Cardiac fibroblast (primary cell): ENCODE measurements at places on chromosomes 4 and X.

DNA sequence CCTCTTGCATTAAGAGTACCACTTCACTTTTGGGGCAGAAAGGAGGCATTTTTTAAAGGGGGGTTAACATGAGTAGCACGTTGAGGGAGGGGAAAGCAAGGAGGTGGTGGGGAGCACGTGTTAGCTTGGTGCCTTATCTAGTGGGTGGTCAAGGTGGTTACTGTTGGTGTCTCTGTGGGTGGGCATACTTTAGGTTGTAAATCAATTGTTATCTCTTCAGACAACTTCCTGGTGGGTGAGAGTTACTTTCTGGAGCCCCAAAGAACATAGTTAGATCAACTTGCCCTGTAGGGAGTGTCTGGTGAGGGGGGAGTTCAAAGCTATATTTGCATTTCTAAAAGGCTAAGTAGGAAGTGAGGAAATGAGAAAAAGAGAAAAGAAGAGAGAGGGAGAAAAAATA is 297.7 kb upstream of the CLNK start:
- no peak for DNase-seq

- no peak for DNase-seq
Observed at GRCh38 chr4:45846016-45846415, 277.8 kb downstream of the GABRG1 start.

DNA sequence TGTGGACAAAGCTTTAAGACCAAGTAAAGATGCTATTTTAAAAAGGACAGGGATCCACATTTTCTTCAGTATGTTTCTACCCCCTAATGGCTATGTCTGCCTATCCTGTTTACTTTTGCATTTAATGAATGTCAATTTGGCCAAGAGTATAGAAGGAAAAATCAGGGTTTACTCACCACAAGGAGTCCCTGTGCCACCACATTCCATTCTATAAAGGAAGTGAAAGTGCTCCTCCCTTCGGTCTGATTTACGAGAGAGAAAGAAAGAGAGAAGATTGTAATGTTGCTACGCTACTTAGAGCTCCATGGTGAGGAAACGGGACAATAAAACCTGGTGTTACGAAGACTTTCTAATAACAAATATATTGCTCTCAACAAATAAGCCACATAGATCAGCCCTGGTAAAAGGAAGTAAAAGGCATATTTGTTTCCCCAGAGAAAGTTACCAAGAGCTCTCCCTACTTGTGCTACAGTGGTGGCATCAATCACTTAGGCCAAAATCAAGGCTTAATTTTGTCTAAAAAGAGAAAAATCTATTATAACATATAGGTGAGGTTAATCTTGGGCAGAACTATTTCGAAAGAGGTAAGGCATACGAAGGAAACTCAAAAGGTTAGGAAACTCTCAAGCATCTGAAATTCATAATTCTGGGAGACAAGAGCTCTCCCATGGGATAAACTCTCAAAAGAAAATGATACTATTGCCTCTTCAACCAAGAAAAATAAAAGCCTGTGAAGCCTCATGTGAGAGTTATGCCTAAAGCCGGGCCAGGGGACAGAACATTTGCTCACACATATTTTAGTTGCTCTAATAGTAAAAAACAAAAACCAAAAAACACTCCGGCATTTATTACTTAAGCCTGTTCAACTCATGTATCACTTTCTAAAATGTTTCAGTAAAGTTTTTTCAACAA is 29.5 kb downstream of the TAPT1 start:
- DNase-seq: peak; percentile 82

- no peak for DNase-seq
Observed at GRCh38 chrX:68762766-68763165, 66.1 kb upstream of the EFNB1 start.

DNA sequence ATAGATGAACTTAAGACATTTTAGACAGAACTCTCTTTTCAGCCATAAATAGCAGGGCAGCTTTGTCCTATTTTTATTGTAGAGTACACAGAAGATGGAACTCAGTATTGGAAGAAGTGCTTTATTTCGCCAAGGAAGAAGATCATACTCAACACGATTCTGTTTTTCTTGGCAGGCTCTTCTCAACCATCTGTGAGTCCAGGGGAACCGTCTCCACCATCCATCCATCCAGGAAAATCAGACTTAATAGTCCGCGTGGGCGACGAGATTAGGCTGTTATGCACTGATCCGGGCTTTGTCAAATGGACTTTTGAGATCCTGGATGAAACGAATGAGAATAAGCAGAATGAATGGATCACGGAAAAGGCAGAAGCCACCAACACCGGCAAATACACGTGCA is 37.6 kb downstream of the KIT start:
- peak; percentile 4 for DNase-seq

- DNase-seq: no peak
Observed at GRCh38 chrX:69109706-69110105, 55.5 kb downstream of the PJA1 start.

DNA sequence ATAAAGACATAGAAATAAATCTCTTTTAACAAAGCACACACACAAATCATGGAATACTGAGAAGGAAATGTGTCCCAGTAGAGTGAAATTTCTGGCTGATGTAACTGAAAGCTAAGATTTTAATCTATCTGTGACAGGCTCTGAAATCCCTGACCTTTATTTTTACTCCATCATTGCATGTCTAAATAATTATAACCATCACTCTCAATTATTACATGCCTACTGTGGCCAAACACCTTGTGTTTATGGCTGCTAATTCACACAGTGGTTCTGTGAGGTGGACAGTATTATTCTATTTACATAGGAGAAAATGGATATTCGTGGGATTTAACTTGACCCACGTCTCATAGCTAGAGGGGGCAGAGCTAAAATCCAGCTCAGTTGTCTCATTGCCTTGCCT is 438.1 kb downstream of the TLL1 start:
- no peak for DNase-seq

DNA sequence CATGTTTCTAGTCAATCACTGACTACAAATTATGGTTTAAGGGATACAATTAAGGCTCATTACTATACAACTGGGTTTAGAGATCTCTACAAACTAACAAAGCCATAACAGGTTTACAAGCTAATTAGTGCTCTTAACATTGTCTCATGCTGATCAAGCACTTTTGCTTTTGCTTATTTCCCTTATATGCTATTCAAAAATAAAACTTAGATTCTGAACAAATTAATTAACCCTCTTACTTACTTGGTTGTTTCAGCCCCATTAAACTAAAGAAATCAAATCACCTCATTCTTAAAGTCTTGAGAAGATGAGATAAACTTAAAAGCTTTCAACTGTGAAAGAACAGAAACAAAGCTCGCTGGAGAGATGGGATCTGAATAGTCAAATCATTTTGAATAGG is 2024.5 kb upstream of the ADGRL3 start:
- DNase-seq: no peak

DNA sequence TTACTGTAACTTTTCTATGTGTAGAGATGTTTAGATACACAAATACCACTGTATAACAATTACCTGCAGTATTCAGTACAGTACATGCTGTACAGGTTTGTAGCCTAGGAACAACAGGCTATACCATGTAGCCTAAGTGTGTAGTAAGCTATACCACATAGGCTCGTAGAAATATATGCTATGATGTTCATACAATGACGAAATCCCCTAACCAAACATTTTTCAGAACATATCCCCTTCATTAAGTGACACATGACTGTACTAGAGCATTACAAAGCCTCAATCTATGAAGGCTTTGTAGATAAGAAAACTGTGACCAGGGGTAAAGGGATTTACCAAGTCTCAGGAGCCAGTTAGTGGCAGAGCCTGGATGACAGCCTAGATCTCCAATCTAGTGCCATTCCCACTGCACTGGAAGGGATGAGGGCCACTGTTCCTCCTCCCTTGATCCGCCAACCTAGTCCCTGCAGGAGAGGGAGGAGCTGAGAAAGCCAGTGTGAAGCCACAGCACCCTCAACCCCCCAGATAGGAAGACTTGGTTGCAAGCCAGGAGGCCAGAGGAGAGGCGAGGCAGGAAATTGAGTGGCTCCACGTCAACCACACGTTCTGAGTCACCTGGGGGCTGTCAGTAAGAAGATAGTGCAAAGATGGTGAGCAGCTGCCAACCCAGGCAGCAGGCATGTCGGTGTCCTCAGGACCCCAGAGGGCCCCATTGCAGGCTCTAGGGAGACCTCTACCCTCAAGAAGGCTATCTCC is 227.7 kb downstream of the BCOR start:
- DNase-seq: peak; percentile 64

DNA sequence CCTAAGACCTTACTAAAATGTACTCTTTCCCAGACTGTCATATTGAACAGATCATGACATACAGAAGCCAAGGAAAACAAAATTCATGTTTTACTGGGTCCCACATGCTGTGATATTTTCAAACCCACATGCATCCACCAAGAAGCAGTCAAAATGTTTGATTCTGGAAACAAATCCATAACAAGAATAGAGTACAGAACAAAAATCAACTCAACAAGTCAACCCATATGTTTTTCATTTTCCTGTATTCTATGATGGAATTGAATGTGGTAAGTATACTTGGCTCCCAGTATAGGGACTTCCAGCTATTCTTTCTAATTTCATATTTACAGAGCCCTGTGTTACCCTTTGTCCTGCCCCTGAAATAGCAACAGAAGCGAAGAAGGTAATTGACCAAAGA is 106.8 kb downstream of the COL25A1 start:
- DNase-seq: no peak

DNA sequence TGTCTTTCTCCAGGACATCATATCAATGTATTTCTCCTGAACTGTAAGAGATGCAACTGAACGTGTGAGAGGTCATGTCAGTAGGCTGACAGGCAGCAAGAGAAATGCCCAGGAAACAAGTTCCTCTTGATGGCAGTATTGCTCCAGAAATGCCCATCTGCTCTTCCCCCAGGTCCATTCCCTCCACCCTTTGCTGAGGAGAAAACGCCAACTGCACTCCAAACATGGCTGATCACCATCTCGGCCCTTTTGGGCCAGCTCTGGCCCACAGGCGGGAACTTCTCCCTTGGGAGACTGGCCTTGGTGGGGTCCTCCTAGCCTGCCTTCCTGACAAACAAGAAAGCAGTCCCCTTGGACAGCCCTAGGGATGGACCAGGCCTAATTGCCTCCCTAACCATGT is 276.5 kb upstream of the AGTR2 start:
- DNase-seq: peak; percentile 11

GRCh38 chrX:18065956-18066355 is 154.7 kb downstream of the BEND2 start:
- DNase-seq: no peak

DNA sequence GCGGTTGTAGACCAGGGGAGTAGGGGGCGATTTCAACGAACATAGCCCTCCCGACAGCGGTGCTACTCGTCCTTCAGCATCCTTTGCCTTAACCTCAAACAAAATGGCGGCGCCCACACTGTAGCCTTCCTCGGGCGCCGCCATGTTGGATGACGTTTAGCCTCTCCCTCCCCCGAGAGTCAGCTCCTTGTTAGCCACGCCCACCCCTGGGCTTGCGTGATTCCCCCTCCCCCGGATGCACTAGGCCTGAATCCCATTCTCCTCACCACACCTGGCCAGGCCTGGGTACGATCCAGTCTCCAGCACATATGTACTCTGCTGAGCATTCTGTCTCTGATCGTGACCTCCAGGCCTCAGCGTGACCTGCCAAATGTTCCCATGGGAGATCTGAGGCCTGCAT is 49.0 kb upstream of the ZNF157 start:
- DNase-seq: peak; percentile 63

DNA sequence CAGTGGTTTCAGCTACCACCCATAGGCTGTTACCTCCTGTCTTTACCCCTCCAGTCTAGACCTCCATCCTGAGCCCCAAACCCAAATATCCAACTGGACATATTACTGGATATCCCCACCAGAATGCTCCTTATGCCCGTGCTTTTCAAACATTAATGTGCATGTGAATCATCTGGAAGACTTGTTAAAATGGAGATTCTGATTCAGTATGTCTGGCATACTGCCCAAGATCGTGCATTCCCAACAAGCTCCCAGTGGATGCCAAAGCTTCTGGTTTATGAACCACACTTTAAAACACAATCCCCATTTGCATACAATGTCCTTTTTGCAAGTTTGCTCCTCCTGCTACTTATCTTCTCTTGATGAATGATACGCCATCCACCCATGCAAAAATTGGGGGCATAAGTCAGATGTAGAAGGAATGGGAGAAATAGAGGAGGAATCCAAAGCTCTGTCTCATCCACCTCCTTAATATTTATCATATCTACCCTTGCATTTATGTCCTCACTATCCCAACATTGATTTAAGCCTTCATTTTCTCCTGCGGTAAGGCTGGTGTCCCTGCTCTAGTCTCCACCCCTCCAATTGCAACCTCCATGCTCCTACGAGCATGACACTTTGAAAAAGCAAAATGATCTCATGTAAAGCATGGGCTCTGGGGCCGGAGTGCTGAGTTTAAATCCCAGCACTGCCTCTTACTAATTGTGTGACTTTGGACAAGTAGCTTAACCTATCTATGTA is 7.4 kb upstream of the PGRMC1 start:
- DNase-seq: peak; percentile 92

- DNase-seq: no peak
Observed at GRCh38 chr4:98275145-98275544, 14.0 kb downstream of the RAP1GDS1 start.

- DNase-seq: no peak
Observed at GRCh38 chr4:24980740-24981139, 50.0 kb downstream of the LGI2 start.

DNA sequence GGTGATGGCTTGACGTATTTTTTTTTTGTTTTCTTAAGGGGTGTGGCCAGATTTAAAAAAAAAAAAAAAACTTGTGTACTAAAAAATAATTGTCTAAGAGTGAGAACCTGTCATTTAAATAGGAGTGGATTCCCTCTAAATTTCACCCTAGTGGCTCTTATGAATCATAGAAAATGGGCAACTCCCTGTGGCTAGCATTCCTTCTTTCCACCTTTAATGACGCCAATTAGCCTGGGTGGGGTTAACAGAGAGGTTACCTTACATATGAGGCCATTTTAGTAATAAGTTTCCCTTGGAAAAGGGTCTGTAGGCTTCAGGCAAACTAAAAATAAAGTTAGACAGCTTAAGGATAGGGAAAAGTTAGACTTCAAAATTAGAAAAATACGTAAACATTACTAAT is 223.5 kb upstream of the FAM241A start:
- no peak for DNase-seq

- peak; percentile 37 for DNase-seq
Observed at GRCh38 chr4:73600954-73601353, 19.3 kb downstream of the RASSF6 start.

- DNase-seq: no peak
Observed at GRCh38 chrX:88886908-88887307, 139.9 kb downstream of the CPXCR1 start.

DNA sequence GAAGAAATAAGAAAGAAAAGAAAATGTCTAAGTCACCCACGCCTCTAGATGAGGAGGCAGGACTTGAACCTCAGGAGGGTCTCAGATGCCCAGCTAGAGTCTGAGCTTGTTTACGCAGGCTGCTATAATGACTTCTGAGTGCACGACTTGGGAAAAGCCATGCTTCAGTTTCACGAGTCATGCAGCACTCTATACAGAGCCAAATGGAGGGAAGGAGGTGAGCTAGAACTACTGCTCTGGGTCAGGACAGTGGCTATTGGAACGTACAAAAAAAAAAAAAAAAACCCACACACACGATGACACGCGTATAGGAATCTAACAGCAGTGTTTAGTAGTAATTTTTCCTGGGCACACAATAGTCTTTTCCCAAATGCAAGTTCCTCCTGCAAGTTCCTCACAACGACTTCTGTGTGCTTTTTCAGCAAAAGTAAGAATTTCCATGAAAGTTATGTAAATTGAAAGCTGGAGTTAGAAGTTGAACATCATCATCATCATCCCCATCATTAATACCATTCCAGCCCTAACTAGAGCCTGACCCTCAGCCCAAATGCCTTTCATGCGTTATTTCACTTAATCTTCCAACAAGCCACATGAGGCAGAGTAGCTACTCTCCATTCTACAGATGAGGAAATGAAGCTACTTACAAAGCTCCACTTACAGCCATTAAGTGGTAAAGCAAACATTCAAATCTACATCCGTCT is 36.6 kb downstream of the IRF2 start:
- no peak for DNase-seq
